ENCODE measurements at places on chromosomes 5 and 9.

DNA sequence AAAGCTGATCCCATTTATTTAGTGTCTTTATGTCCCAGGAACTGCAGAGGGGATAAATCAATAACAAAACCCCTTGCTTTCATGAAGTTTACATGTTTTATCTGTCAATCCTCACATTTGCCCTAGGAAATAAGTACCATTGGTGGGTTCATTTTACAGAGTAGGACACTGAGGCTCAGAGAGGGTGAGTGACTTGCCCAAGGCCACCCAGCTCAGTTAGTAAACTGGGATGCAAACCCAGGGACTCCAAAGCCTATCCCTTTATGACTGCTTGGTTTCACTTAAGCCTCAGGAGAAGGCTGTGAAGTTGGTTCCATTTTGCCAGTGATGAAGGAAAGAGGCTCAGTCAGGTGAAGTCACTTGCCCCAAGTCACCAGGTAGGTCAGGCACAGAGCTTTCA is 51.9 kb downstream of the SMIM23 start:
- DNase-seq = no peak

DNA sequence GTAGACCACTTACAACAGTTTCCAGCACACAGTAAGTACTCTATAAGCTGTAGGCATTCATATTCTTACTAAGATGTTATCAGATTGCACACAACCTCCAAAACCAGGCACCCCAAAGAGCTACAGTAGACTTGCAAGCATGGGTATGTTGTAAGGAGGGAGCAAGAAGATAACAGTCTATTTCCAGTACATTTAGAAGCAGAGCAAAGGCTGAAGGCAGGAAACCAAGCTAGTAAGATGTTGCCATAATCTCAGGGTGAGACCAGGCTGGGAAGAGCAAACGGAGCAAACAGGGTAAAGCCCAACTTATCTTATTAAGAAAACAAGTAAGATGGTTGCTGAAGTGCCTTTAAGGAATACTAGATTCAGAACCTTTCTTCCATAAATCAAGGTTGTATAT is 161.1 kb downstream of the GLIS3 start:
- no peak for DNase-seq

GRCh38 chr5:178237431-178238312 is 5.1 kb upstream of the PHYKPL start:
- no peak for DNase-seq

- DNase-seq = no peak
Observed at GRCh38 chr5:179832039-179832745, 11.5 kb downstream of the SQSTM1 start.

GRCh38 chr5:130295235-130295634 is 391.0 kb downstream of the CHSY3 start:
- no peak for DNase-seq

- no peak for DNase-seq
Observed at GRCh38 chr9:89366711-89367110, 48.4 kb downstream of the SECISBP2 start.

DNA sequence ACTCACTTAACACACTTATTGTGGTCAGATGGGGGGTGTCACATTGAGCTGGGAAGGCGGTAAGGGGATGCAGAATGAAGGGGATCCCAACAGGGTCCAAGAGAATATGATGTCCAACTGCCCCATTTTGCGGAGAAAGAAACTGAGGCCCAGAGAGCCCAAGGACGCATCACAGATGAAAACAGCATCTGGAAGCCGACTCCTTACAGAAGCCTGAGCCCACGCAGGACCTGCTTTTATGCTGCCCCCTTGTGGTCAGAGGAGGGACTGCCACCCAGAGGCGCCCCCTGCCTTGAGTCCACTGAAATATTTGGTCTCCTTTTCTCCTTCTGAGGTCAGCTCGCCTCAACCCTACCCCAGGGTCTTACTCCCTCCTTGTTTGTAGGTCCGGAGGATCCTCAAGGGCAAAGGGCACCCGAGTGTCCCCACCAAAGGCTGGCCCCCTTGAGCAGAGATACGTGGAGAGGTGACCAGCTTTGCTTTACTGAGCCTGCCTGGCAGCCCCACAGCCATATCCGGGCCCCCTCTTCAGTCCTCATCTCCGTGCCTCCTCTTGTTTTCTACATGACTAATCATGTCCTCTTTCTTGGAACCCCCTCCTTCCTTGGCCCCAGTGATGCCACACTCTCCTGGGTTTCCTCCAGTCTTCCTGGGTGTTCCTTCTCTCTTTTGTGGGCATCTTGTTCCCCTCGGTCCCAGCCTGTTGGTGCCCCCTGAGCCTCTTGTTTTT is 30.0 kb upstream of the TTLL11 start:
- no peak for DNase-seq

DNA sequence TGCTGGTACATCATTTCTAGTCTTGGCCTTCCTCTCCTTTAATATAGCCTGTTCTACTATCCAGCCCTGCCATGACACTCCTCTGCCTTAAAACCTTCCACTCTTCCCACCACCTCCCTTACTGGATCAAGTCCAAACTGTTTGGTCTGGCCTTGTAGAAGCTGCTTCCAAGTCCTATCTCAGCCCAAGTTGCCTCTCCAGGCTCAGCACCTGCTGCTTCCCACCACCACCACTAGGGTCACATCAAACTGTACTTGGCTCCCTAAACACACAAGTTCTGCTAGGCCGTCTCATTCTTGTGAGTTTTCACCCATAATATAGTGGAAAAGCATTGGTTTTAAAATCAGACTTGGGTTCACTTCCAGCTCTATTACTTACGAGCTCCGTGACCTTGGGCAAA is 1.4 kb downstream of the NDUFA8 start:
- peak; percentile 9 for DNase-seq

DNA sequence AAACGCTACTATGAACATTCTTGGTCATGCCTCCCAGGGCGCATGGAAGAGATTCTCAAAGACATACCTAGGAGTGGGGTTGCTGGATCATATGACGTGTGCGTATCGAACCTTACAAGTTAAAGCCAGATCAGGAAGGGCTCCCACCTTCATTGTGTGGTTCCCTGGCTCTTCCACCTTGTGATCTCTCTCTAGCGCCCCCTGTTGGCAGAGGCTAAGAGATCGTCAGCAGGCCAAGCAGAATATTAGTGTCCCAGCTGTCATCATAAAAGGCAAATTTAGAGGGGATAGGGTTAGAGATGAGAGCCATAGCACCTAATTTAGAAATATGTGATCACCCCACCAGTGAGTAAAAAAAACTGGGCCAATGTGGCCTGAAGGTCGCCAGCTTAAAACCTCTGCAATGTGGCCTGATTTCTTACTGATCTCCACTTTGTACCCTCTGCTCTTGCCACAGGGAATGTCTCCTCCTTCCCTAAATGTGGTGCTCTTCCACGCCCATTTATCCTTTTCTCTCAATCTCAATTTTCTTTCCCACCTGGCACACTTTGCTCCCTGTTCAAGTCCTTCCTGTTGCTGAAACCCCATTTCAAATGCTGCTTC is 91.7 kb upstream of the SHB start:
- DNase-seq = no peak

GRCh38 chr5:147445090-147445489 is 64.8 kb downstream of the DPYSL3 start:
- DNase-seq = no peak

- no peak for DNase-seq
Observed at GRCh38 chr5:135030123-135030955, 3.7 kb downstream of the PITX1 start.

DNA sequence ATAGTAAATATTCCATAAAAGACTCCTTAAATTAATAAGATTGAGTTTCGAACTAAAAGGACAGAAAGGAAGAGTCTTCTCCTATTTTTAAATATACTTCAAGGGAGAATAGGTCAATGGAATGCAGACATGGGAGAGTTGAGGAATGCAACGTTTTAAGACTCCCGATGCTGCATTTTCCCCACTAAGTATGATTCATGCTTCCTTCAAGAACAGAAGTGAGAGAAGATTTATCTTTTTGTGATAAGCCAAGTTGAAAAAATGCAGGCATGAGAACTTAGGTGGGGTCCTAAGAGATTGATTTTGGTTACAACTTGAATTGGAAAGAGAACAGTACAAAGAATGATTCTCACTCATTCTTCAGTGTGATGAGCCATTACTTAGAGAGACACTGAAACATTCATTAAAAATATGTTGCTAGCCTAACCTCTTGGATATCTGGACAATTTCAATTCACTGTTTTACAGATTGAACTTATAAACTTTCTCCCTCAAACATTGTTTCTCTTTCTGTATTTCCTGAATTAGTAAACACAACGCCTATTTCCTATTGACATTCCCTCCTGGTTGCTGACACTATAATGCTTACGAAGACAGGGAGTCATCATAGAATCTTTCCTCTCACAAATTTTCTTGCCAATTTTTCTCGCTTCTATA is 1666.1 kb upstream of the WWC1 start:
- no peak for DNase-seq

DNA sequence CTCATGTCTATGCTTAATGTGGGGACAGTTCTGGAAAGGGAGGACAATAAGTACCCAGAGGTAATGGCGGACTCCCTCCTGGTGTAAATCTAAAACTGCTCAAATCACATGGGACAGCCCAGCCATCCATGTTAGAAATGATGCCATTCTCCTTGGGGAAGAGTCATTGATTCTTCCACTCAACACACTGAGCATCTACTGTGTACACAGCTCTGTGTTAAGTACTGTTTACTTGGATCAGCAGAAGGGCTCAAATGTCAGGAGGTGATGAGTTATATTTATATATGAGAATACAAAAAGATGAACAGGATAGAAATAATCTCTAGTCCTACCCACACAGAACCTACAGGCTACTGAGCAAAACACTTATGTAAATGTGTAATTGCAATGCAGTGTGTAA is 31.8 kb upstream of the NANS start:
- no peak for DNase-seq

DNA sequence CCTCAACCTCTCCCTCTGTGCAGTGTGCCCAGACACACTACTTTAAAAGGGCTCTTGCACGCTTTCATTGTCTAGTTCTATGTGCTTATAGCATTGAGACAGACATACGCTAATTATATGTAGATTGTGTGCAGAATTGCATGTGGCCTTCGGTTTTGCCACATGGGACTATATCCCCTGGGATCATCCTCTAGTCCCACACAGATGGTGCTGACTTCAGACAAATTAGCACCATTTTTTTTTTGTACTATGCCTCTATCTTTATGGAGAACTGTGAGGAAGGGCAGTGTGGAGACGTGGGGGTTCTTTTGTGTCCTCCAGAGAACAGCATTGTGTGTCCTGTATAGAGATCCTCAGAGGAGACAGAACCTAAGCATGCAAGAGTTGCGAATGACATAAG is 29.3 kb downstream of the PAPPA start:
- peak; percentile 33 for DNase-seq

DNA sequence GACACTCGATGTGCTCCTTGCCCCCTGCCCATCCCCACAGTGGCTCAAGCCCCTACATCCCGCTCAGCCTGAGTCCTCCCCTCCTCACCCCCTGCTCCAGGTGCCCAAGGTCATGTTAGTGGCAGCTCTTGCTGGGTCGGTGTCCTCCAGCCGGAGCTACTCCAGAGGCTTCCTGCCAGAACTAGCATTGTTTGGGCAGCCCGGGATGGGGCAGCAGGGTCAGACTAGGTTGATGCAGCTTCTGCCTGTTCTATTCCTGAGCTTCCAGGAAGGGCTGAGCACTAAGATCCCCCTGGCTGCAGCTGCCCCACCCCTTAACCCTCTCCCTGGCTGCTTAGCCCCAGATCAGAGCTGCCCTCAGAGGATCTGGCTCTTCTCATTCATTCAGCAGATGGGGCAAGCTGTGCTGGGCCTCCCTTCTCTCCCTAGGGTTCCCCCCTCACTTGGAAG is 671 bp downstream of the RGS14 start:
- DNase-seq = no peak

DNA sequence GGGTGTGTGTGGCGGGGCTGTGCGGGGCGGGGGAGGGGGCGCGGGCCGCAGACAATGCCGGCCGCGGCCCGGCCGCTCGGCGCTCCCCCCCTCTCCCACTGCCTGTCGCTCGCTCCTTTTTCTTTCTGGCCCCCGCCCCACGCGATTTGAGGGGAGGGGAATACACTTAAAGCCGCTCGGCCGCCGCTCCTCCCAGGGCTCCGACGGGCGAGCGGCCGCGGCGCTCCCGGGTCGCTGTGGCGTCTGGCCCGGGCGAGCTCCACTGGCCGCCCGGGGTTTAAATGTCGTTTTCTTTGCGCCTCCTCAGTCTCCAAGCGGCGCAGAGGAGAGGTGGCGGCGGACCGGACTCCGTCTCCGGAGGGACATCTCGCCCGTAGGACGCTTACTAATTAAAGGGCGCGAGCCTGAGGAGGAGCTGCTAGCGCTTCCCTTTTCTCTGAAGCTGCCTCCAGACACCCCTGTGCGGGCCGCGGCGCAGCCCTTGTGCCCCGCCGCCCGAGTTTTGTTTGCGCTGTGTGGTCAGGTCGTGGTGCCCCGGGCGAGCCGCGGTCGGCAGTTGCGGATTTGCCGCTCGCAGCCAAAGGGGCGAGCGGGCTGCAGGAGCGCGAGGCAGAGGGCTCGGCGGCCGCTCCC is 1.4 kb downstream of the ZSWIM6 start:
- no peak for DNase-seq

DNA sequence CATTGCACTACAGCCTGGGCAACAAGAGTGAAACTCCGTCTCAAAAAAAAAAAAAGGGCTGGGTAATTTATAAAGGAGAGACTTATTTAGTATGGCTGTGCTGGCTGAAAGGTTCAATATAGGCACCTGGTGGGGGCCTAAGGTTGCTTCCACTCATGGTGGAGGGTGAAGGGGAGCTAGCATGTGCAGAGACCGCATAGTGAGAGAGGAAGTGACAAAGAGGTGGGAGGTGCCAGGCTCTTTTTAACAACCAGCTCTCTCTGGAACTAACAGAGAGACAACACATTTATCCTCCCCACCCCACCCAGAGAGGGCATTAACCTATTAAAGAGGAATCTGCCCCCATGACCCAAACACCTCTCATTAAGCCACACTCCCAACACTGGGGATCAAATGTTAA is 28.9 kb upstream of the SERINC5 start:
- no peak for DNase-seq

GRCh38 chr5:145129797-145130196 is 705.3 kb downstream of the PRELID2 start:
- no peak for DNase-seq

DNA sequence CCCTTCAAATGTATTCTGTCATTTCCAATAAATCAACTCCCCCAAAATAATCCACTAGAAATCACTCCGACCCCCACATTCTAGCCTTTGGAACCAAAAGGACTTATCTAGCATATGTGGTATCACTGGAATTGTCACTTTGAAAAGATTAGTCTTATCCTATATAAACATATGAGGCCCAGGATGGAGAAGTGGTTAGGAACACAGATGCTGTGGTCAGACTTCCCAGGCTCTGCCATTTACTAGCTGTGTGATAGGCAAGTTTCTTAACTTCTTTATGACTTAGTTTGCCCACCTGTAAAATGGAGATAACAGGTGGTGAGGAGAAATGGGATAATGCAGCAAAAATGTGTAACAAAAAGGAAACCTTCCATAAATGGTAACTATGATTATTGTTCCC is 62.0 kb upstream of the GLRX start:
- DNase-seq = no peak

DNA sequence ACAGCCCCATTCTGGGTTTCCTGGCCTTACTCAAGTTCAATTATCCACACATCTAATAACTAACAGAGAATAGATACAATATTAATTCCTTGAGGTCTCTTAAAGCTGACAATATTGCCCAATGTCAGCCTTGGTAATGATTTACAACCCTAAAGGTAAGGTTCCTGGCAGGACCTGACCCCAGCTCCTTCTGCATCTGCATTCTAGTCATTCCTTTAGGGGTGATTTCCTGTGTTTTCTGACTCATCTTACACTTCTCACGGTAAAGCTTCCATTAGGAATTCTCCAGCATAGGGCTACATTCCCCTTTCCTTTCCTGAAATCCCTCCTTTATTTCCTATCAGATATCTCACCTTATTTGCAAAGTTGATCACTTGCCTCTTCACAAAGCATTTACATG is 9.3 kb downstream of the HAVCR1 start:
- DNase-seq = no peak
